ENCODE measurements at places on chromosomes 5 and 9.

DNA sequence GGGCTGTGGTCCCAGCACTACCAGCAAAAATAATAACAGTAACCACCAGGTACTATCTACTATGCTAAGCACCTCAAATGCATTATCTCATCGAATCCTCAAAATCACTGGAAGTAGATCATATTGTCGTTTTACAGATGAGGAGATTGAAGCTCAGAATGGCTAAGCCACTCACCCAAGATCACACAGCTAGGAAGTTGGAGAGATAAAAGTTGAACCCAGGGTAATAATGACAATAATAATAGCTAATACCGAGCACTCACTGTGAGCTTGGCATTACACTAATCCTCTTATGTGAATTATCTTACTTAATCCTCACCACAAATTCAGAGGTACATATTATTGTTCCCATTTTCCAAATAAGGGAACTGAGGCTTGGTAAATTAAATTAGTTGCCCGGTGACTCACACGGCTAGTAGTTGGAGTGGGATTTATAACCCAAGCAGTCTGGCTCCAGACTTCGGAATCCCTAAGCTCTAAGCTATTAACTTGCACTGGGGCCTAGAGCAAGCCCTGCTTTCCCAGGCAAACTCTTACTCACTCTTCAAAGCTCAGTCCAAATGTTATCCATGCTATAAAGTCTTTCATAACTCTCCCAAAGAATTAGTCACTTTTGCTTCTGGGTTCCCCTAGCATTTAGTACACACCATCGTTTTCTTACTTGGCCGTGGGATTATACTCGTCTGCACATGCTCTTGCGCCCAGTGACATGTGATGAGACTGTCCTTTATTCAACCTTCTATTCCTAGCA, 3.8 kb downstream of the ARSI start:
- no peak for DNase-seq

DNA sequence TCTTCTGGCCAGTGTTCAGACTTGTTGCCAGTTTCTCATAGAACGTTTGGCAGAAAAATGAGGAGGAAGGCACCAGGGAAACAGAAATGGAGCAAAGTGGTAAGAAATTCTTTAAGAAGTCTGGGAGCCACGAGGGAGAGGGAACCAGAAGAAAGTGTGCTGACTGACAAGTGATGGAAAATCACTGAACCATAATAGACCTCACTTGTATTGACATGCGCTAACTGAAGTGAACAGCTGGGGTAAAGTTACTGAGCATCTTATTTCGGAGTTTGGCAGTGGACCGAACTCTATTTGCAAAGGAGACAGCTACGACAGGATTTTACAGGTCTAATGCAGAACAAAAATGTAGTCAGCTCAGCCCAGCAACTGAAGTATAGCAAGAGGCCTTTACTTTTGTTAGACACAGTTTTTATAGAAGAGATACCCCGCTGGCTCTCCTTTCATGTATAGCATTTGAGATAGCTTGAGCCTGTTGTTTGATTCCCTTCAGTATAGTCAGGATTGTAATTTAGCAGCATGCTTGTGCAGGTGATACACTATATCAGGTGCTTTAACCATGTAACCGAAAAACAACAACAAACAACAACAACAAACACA, 53.6 kb downstream of the HMHB1 start:
- DNase-seq: no peak

- no peak for DNase-seq
Measured at GRCh38 chr9:11338130-11338529, 725.3 kb upstream of the PTPRD start.

DNA sequence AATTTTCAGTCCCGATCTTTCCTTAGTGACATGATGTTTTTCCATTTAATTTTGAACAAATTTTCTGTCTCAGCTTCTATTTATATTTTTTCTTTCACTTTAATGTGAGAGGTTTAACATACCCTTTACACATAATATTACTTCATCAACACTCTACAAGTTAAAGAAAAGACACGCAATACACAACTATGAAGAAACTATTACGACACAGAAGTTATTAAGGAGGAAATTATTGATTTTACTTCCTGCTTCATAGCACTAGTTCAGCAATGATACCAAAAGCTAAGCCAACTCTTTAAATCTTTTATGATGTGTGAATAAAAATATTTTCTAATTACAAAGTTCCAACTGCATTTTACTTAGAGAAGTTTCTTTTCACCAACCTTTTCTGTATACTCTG, 432.3 kb upstream of the DAB2 start:
- DNase-seq: no peak

GRCh38 chr5:41629897-41630296, 119.5 kb upstream of the PLCXD3 start:
- no peak for DNase-seq

DNA sequence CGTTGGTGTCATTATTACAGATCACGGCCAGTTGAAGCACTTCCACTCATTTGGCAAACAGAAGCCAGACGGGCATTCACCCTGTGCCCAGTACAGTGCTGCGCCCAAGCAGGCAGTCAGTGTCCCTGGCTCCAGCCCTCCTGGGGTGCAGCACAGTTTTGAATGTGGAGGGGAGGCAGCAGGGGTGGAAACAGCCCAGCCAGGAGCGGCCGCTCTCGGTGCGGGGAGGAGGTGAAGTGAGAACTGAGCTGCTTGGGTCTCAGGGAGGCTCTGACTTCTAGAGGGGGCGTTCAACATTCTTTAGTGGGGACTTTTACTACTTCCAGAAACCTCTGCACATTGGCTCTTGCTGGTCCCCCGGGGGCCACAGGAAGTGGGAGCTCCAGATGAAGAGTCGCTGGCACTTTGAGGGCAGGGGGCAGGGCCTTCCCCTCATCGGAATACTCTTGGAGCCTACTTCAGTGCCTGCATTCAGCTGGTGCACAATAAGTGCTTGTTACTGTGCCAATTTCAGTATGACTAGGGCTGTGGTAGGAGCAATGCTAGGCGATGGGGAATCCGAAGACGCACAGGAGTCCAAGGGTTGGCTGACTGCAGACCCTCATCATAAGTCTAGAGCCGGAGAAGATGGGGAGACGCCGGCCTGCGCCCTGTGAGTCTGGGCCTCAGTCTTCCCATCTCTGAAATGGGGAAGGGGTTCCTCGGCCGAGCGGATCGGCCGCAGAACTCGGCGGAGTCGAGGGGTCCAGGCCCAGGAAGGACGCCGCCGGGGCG, 492 bp upstream of the NEK6 start:
- DNase-seq: no peak

GRCh38 chr9:3875361-3876132, 349.7 kb upstream of the RFX3 start:
- DNase-seq: no peak

DNA sequence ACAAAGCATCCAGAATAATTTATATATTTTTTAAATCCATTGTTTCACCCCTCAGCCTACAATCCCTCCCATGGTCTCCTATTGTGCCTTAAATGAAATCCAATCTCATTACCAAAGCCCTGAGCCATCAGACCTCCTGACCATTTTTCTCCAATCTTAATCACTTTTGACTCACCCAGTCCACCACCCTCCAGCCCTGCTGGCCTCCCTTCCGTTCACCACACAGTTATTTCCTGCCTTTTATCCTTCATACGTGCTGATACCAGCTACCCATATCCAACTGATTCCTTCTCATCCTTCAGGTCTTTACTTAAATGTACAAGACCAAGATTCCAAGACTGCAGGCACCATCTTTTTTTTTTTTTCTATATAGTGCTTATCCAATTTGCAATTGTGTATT, 1026.7 kb upstream of the DMAC1 start:
- DNase-seq: no peak

- no peak for DNase-seq
Measured at GRCh38 chr5:40406741-40407211, 272.9 kb upstream of the PTGER4 start.

DNA sequence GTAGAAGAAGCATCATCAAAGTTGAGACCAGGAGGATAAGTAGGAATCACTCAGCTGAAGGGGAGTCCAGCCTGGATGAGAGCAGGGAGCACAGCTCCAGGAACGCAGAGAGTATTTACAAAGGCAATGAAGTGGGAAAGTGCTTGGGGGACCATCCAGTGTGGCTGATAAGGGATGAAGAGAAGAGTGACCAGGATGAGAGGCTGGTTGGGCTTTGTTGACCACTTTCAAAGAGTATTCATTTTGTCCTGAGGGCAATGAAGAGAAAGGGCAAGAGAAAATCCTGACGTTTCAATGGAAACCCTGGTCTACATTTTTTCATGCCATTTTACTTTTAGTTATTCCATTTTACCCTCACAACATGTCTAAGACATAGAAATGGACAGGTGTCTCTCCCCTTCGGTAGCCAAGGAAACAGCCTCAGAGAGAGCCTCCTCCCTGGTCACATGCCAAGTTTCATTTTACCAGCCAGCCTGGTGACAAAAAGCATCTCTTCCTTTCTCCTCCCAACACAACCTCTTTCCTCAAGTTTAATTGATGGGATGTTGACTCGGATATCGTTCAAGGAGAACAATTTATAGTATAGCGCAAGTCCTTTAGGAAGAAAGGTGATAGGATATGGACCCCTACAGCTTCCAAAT, 492.7 kb upstream of the CLINT1 start:
- no peak for DNase-seq

- no peak for DNase-seq
Measured at GRCh38 chr9:116380496-116380995, 227.0 kb downstream of the PAPPA start.

- DNase-seq: no peak
Measured at GRCh38 chr9:76444322-76444929, 14.6 kb upstream of the GCNT1 start.

DNA sequence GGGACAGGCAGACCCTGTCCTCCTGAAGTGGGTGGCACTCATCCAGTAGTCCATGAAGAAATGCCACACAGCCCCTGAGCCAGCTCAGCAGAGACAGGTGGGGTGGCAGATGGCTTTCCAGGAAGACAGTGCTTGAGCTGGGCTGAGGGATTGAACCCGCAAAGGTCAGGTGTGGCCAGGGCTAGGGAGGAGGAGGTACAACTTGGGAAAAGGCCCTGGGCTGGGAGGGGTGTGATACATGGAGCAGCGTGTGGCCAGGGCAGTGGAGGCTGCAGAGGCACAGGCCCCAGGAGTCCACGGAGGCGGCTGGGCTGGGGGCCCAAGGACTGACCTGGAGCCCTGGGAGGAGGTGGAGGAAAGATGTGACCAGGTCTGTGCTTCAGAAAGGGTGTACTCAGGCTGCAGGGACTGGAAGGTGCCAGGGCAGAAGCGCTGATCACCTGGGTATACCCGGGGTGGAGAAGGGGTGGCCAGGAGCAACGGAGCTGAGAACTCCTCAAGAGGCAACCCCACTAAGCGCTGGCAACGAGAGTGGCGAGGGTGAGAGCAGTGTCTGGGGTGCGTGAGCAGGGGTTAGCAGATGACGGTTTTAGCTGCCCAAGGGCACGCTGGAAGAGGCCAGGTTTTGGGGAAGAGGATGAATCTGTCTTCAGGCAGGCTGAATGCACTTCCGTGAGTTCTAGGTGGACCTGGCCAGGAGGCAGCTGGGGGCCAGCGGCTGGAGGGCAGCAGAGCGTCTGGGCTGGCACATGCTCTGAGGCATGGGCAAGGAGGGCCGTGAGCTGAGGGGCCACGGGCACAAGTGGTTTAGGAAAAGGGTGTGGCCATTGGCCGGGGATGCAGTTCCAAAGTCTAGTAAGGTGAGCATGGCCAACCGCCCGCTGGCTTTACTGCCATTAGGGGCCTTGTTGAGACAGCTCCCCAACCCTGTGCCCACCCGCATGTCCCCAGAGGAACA, 3.9 kb upstream of the RABL6 start:
- DNase-seq: no peak

- no peak for DNase-seq
Measured at GRCh38 chr5:137635521-137635921, 100.4 kb downstream of the KLHL3 start.

GRCh38 chr9:124665391-124666058, 105.6 kb downstream of the NR6A1 start:
- no peak for DNase-seq

- DNase-seq: no peak
Measured at GRCh38 chr5:176792655-176793342, 17.6 kb upstream of the UNC5A start.

- DNase-seq: no peak
Measured at GRCh38 chr9:14037331-14037730, 276.6 kb downstream of the NFIB start.

DNA sequence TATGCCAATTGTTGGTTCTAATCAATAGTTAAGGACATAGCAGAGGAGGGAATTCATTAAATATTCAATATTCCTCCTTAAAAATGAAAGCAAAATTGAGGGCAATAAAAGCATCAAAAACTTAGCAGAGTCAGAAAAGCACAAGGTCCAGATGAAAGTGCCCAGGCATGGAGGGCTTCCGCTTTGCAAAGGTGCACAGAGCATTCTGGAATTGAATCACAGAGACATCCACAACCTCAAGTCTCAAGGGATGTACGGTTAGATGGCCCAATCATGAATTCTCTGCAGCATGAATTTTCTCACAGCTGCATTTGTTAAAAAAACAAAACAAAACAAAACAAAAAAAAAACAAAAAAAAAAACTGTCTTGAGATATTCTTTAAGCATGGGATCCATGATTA, 253.7 kb downstream of the SPOCK1 start:
- no peak for DNase-seq

Measured in WTC11 (cell line).